NT2/D1 (cell line): ENCODE measurements at places on chromosomes 7 and 10.

DNA sequence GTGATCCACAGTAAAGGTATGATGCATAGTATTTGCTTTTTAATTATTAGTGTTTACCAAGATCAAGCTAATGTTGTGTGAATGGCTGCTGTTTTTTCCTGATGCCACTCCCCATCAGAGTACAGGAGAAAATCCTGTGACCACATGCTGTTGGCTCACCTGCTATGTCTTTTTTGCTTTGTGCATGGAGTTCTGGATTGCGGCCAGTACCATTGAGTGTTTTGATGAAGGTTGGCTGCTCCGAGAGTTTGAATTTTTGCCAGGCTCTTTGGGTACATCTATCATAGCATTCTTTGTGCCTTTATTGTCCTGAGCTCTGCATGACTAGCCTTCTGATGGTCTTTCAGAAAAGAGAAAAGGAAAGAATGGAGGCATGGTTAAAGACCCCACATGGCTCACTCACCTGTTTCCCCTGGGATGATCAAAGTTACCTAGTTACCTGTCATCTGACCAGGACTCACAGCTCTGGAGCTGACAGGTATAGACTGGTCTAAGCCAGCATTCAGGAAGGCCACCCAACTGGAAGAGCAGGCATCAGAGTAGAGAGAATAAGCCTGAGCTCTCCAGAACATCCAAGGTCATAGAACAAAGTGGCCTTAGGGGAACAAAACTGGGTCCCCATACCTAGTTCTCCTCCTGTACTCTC is 11.8 kb upstream of the SGPL1 start:
- no peak for DNase-seq

GRCh38 chr10:97659589-97659988 is 19.1 kb downstream of the PI4K2A start:
- DNase-seq: no peak

- no peak for DNase-seq
These were observed 199.6 kb downstream of the WDR37 start for GRCh38 chr10:1255600-1256431.

- DNase-seq: no peak
These were observed 54.4 kb downstream of the STK17A start for GRCh38 chr7:43637114-43637806.

- no peak for DNase-seq
These were observed 12.7 kb upstream of the LARP4B start for GRCh38 chr10:944034-944831.

GRCh38 chr7:44145479-44145968 is 4.4 kb upstream of the MYL7 start:
- DNase-seq: no peak
